RPMI7951 (cell line): ENCODE measurements at places on chromosomes 11 and 22. TPM values are rescaled to one million over a fixed set of nuclear protein-coding genes. Genes with fewer than 3 reads are reported as not detected.

The PTGDR2 gene
- total RNA-seq: not detected in 2 replicates

The FGF4 gene
- not detected in 2 replicates for total RNA-seq

DNA sequence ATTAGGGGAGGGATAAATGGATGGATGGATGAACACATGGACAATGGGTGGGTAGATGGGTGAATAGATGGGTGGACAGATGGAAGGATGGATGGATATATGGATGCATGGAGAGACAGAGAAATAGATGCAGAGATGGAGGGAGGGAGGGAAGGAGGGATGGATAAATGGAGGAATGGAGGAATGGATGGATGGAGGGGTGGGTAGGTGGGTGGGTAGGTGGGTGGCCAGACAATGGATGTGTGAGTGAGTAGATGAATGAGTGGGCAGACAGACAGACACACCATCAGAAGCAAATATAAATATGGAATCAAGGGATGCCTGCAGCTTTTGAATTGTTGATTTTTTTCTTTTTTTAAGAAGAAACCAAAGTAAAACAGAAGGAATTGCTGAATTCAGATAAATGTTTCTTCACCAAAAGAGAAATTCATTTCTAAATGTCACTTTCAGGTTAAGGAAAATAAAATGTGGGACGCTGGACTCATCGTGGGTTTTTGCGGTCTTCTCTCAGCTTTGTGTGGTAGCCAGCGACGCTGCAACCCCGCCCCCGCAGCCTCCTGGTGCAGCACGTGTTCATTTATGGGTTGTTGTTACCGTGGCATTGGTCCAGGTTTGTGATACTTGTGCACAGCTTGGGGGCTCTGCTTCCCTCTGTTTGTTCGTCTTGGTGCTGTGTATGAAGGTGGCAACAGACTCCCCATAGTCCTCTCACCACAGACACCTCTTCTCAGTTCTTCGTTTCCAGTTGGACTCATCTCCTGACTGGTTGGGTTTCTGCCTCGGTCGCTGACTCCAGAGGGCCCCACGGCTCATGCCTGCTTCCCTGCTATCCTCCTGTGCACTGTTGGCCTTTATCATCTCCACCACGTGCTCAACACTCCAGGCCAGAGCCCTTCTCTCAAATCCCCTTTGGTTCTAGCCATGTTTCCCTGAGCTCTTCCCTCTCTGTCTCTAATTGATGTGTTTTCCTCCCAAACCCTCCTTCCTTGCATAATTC lies 76.4 kb downstream of the CDKN1C start:
- DNase-seq: no peak

DNA sequence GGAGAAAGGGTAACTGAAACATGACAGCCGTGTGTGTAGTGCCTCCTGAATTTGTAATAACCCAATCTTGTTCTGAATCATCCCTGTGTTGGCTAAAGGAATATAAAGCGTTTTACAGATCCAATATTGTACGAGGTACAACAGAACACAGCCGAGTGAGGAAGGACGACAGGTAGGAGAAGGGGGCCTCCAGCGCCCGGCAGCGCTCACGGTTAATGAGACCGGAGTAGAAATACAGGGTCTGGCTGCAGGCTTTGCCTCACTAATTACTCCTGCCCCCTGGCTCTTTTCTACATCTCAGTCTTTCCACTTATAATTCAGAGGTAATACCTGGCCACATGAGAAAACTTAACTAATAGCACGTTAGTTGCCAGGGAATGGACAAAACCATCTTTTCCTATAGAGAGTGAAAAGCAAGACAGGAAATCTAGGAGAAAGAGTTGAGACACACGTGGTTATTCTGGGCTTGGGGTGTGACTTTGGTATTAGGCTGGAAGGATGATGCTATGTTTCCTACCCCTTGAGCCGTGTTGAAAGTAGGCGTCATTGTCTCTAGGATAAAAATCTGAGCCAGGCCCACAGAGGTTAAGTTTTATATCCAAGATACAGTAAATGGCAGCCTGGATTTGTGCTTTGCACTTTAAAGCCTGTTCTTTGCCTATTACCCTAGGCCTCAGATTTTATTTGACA lies 54.1 kb downstream of the GRIK4 start:
- DNase-seq: no peak

GRCh38 chr22:46576556-46577367 lies 39.3 kb upstream of the CELSR1 start:
- peak; percentile 56 for DNase-seq

DNA sequence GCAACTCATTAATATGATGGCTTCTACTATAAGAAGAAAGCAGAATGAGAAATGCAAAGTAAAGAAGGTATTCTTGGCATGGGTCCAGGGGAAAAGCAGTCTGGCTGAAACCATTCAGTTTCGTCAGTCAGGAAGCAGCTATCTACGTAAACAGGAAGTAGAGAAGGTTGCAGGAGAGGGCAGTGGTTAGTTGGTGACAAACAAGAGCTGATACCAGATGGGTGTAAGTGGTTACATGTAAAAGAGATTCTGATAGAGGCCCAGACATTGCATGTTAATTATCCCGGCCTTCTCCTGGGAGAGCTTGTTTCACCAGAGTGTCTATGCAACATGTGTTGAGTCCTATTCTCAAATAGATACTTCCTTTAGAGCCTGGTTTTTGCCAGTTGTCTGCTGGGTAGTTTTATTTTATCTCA lies 58.4 kb upstream of the PSMA1 start:
- peak; percentile 7 for DNase-seq

DNA sequence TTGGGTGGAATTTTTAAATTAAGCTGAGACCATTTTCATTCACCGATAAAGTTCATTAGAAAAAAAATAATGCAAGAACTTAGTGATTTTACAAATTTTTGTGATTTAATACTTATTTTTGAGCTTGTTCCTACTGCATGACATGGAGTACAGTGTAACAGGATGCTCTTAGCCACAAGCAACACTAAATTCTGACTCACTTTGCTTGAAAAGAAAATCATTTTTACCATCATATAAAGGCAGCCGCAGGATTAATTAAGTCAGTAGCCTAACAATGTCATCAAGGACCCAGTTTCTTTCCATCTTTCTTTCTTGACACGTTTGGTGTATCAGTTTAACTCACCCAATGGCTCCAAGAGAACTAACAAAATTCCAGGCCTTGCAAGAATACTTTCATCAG lies 540.3 kb upstream of the LUZP2 start:
- peak; percentile 3 for DNase-seq
